ENCODE measurements at places on chromosomes 12 and 14. TPM values are rescaled to one million over a fixed set of nuclear protein-coding genes. Genes with fewer than 3 reads are reported as not detected.

DNA sequence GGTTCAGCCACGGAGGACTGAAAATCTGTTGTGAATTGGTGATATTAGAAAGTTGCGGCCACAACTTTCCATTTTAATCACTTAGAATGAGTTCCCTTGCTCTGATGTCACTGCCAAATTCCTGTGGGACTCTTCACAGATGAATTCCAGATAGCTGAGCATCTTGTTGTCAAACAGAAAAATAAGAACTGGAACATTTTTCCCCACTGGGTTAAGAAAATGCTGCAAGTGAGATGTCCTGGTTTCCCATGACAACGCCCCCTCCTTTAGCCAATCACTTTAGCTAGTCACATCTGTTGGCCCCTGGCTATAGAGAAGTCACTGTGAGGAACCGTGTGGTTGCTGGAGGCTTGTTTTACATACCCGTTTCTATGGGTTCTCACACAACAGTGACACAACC, 135.9 kb downstream of the KTN1 start:
- DNase-seq: no peak

- DNase-seq: peak; percentile 54
These were observed at the start of gene ACTN1 for GRCh38 chr14:68979021-68979721. Gene ACTN1 (minus strand): TSS chr14:68979302. CDS start chr14:68979056, 246 bp downstream.

DNA sequence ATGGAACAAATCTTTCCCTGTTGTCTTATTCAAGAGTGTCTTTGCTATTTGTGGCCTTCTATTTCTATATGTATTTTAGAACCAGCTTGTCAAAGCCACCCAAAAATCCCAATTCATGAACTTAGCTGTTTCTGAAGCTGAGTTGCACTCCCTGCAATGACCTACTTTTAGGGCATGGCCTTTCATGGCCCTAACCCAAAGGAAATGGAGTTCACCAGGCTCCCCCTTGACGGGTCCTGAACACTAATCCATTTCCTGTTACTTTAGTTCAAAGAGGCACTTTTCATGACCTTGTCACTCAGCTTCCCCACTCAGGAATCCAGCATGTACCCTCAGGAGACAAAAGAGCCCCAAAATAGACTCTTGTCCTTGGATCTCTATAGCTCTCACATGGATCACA, 7.6 kb downstream of the TMED8 start:
- no peak for DNase-seq

DNA sequence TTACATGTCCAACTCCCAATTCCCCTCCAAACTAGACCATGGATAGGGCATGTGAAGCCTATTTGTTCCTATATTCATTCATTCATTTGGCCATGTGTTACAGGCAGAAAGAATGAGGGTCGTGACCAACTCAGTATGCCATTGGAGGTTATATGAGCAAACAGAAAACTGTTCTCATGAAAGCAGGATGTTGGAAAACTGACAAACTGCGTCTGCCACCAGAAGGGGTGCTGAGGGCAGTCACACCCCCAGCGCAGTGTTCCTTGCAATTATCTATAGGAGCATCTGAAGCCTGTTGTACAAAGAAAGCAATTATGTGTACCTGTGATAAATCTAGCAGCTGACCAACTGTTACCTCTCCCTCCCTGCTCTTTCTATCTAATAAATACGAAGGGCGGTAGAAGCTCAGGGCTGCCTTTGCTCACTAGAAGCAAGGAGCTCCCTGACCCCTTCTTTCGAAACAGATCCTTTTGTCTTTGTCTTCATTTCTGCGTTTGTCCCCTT, 21.1 kb downstream of the ENTPD5 start:
- no peak for DNase-seq

The KCNJ8 gene
- total RNA-seq: not detected
